ENCODE measurements at places on chromosomes 7 and 10.

GRCh38 chr7:106067678-106068077 is 44.4 kb downstream of the SYPL1 start:
- no peak for DNase-seq

- no peak for DNase-seq
Measured at GRCh38 chr10:27998178-27998953, 513 bp downstream of the ODAD2 start.

GRCh38 chr7:12731214-12731656 is 43.8 kb downstream of the ARL4A start:
- DNase-seq = no peak

GRCh38 chr7:131164025-131164925 is 163.4 kb upstream of the MKLN1 start:
- no peak for DNase-seq

DNA sequence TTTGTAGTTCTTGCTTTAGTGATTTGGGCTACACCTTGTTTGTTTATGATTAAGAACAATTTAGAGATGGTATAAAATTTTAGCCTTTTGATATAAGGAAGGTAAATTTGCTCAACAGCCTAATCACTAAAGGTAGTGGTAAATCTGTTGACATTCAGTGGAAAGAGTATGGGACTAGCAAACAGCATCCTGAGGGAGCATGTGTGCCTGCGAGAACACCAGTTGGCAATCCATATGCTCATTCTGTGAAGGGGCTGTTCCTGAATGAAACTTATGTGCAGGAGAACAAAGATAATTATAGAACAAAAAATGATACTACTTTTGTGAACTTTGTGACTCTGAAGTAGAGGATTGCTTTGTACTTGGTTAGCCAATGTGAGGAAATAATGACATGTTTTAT is 44.0 kb downstream of the CAPZA2 start:
- DNase-seq = no peak

GRCh38 chr10:87503886-87504285 is 807 bp upstream of the MINPP1 start:
- no peak for DNase-seq

DNA sequence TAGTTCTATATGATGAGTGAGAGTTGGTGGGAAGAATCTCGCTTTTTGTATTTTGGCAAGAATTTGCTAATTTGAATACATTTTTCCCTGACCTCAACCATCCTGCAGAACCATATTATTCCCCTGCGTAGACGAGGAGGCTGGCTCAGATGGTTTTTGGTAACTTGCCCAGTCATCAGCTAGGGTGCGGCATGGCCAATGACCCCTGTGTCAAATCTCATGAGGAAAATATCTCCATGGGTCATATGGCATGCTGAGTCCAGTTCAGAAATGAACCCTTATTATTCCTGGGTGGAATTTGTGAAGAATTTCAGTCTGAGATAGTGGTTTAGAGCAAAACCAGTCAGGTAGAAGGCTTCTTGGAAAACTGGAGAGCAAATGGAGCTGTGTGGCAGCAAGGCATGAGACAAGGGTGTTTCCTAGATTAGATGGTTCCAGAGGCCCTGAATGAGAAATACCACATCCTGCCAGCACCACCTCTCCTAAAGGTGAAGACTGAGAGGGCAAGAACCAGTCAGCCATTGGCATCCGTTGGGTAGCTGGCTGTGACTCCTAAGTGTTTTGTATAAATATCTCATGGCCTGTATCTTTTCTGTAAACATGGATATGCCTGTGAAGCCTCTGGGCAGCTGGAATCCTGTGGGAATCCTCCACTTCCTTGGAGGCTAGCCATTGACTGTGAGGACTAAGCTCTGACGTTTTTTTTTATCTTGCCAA is 5.8 kb upstream of the UPP1 start:
- DNase-seq = no peak

GRCh38 chr7:158431941-158432347 is 155.7 kb downstream of the PTPRN2 start:
- no peak for DNase-seq

- no peak for DNase-seq
Measured at GRCh38 chr7:157090485-157091165, 48.1 kb upstream of the UBE3C start.

DNA sequence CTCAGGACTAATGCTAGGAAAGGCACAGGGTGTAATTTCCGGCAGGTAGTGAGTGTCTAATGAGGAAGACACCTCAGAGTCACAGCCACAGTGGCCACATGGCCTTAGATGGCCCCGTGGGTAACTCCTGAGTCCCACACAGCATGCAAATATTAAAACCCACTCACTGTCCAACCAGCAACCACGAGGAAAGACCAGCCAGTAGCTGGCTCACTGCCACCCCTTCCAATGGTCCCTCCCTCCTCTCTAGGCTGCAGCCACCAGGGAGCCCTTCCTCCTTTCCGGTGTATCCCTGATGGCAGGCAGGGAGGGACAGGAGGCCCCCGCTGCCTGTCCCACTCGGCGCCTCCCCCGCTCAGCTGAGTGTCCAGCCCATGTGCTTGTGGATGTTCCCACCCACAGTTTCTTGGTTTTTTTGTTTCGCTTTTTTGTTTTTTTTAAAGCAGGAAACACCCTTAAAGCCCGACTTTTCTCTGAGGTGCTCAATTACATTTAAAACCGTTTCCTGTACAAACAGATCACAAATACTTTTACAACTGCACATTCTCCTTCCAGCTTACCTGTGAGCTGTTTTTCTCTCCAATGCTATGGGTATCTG is 9.2 kb downstream of the BNIP3 start:
- DNase-seq = peak; percentile 39

DNA sequence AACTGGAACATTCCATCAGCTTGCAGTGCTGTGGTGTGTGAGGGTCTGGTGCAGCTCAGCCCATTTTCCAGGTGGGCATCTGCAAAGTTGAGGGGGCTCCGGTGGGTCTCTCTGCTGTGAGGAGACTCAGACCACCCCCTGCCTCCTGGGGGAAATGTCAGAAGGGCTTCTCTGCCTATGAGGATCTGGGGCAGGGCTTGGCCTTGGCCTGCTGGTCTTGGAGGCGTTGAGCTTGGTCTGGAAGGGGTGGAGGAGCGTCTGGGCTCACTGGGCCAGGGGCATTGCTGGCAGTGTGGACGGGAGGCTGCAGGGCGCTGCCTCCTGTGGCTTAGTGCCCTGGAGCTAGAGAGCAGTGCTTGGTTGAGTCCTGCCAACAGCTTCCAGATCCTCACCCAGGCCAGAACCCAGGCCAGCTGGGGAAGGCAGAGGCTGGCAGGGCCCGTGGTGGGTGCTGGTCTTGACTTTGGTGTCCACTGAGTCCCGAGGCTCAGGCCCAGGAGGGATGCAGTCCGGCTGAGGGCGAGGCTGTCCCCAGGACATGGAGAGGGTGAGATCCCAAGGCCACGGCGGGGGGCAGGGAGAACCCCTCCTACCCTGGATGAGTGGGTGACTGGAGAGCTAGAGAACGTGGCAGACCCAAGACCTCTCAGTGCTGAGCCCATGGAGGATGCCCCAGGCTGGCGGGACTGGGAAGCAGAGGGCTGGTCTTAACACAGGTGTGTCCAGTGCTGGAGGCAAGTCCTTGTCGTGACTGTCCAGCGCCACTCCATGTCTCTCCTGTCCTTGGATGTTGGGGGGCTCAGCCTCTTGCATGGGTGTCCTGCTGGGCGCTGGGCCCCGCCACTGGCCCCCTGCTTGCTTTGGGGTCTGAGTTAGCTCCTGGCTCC is 2.8 kb downstream of the SPRN start:
- no peak for DNase-seq

DNA sequence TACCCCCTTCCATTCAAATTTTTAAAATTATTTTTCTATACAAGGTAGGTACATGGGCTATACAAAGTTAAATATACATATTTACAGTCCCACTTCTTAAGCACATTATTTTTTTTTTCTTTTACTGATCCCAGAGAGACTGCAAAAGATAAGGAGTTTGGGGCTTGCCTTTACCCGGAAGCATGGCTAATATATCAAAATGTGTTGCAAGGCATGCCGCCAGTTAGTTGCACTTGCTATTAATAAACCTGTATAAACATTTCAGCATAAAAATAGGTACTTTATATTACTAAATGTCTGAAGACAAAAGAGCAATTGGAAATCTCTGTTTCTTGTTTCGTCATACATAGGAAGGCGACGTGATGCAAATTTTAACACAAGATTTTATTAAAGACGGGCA is 21.5 kb upstream of the PDLIM1 start:
- DNase-seq = no peak

- DNase-seq = no peak
Measured at GRCh38 chr7:81882086-81882485, 112.2 kb upstream of the HGF start.

DNA sequence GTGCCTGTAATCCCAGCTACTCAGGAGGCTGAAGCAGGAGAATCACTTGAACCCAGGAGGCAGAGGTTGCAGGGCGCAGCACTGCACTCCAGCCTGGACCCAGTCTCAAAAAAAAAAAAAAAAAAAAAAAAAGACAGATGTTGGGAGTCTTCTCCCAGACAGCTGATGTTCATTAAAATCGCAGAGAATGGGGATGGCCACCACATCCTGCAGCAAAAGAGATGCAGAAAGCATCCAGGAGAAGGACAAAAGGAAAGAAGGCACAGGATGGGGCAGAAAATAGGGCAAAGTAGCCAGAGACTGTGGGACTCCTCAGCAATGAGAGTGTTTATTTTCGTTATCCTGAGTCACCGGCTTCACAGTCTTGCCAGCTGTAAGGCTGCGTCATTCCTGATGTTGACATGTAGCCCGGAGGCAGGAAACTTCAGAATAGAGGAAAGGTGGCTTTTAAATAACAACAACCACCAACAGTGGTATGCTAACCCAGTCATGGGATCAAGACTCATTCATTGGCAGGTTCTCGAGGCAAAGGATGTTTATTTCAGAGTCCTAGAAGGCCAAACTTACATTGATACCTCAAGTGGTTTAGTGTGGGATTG is 149.5 kb upstream of the SVIL start:
- DNase-seq = no peak

DNA sequence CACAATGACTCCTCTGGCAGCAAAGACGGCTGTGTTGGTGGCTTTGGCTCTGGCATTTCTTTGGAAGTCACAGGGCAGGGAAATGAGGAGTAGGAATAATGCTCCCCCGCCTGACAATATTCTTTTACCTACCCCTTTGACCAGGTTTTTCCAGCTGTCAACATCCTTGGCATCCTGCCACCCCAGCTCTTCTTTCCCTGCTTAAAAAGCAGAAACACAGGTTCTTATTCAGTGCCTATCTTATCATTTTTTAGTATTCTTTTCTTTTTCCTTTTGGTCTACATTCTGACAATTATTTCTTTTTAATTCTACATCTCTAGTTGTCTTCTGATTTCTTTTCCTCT is 97.7 kb downstream of the CREB5 start:
- no peak for DNase-seq

DNA sequence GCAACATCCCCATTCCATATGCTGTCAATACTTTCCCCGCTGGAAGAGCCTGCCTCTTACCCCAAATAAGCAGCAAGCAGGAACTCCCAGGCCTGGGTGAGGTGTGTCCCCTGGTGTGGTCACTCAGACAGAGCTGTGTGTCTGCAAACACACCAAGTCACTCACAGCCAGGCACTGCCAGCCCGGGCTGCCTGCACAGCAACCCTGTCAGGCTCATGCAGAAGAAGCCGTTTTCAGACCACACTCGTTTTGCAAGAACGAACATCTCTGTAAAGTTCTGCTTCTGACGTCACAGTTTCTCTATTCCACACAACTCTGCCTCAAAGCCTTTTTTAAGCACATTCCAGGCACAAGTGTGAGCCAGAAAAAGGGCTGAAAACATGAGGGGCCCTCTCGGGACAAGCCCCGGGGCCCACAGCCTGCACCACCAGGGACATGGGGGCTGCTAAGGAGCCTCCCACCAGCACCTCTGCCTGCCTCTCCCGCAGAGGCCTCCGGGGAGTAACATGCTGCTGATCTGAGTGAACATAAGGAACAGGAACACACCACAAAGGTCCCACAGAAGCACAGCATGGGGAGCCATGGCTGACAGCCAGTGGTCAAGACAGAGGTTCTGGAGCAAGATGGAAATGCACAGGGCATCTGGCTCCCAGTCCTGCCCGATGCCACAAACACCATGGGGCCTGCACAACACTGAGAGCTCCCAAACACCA is 11.4 kb downstream of the PTPRN2 start:
- no peak for DNase-seq

GRCh38 chr7:106239406-106239805 is 45.4 kb downstream of the NAMPT start:
- DNase-seq = no peak

DNA sequence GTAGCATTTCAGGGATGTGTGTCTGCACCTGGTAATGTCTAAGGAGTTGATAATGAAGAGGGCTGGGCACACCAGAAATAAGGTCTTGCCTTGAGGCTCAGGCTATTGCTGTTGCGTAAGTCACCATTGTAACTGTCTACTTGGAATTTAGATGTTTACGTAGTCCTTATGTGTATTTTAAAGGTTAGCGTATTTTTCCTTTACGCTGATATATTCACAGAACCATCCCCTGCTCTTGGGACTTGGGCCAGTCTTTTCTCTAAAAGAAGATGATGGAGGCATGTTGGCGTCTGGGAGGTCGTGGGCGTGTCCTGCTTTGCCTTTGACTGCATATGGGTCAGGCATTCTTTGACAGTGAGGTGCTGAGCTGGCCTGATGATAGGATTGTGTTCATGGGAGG is 14.7 kb downstream of the WDR37 start:
- no peak for DNase-seq

DNA sequence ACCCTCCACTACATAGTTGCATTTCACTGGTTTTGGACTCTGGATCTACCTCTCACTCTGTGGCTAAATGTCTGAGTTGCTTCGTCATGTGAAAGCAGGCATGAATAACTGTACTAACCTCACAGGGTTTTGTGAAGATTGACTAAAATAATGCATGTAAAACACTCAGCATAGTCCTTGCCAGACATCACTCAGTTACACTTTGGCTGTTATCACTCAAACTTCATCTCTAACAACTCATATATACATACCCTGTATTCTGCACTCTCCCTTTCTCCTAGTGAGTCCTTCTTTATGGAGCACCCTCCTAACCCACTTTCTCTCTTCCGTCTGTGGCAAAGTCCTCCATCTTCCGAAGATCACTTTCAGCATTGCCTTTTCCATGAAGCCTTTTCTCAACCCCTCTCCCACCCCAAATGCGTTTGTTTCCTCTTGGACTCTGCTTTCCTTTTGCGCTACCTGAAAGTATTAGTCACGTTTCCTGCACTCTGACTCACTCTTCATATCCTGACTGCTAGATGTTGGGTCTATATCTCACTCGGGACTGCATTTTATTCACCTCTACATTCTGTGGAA is 72.6 kb downstream of the OSBPL3 start:
- DNase-seq = peak; percentile 31
